ENCODE measurements at places on chromosomes 4 and X. TPM values are rescaled to one million over a fixed set of nuclear protein-coding genes. Genes with fewer than 3 reads are reported as not detected.

GRCh38 chr4:1870578-1871443, at the start of gene NSD2:
Gene NSD2, plus strand, starts transcription at chr4:1871393. Its CDS starts 29,262 bp downstream, at chr4:1900655.
- ATAC-seq: peak; percentile 91

GRCh38 chrX:11355259-11355909, 62.2 kb downstream of the AMELX start:
- no peak for ATAC-seq

GRCh38 chr4:183455431-183456195, 11.2 kb downstream of the CDKN2AIP start:
- no peak for ATAC-seq

GRCh38 chrX:41352329-41352838, 18.4 kb downstream of the DDX3X start:
- no peak for ATAC-seq

DNA sequence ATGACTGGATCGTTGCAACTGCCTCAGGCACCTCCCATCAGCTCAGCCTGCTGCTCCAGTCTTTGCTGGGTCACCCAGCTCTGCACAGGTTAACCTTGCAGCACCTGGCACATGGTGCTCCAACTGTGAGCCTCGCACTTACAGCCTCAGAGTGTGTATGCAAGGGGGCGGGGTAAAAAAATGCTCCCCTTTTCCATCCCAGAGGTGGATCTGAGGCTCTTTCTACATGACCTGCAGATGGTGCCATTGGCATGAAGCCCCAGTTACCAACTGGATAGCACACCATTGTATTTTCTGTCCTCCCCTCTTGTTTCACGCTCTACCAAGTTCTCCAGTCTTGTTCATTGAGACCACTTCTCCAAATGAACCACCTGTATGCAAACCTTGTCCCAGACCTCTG, 46.2 kb upstream of the TRPC3 start:
- no peak for ATAC-seq

DNA sequence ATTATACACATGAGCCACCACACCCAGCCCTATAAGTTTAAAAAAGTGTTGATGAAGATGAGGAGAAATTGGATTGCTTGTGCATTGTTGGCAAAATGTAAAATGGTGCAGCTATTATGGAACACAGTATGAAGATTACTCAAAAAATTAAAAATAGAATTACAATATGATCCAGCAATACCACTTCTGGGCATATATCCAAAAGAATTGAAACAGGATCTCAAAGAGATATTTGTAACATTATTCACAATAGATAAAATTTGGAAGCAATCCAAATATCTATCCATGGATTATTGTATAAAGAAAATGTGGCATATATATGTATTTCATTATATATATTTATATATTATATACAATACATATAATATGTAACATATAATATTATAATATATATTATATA, 515.6 kb upstream of the GNPDA2 start:
- no peak for ATAC-seq

The IGFBP7 gene
- total RNA-seq: 784 TPM
